Activated CD4-positive, alpha-beta T cell treated with anti-CD3 and anti-CD28 coated beads for 24 hours (primary cell): ENCODE measurements at places on chromosomes 3 and 15.

GRCh38 chr3:59237121-59237520 lies 187.3 kb upstream of the CFAP20DC start:
- no peak for DNase-seq

DNA sequence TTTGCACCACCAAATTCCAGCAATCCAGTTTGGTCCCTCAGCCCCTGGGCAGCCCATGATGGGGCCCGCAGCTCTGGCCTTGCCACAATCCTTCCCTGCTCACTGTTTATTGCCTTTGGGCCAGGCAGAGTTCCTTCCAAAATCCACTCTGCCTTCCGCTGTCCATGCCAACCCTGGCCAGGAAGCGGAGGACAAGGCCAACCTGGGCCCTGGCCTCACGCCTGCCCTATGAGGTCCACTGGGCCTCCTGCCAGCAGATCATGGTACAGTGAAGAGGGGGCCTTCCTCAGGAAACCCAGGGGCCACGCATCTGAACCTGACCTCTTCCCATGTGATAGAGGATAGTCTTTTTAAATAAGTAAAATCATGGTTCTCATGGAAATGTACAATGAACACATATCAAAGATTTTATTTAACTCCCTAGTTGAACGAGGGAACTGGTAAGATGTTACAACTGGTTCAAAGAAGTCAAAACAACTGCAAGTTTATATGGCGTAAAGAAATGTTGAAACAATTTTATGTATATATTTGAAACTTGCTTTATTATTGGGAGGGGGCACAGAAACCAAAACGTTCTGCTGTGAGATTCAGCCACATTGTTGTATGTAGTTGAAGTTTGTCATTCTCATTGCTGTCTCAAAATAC lies 95.8 kb upstream of the TNFAIP8L3 start:
- DNase-seq = no peak

DNA sequence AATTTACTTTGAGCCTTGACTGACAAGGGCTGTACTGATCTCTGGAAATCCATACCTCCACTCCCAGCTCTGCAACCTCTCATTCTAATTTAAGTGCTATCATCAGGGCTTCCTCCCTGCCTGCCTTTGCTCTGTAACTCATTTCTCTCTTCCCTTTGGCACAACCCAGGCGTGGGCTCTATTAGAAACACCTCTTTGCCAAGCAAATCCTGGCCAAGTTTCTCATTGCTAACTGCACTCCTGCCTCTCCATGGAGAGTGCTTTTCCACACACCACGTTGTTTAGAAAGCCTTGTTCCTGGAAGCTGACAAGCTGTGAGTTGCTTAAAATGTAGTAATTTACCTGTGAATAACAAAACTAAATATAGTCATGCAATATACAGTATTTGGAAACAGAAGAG lies 20.1 kb upstream of the FSTL1 start:
- no peak for DNase-seq

DNA sequence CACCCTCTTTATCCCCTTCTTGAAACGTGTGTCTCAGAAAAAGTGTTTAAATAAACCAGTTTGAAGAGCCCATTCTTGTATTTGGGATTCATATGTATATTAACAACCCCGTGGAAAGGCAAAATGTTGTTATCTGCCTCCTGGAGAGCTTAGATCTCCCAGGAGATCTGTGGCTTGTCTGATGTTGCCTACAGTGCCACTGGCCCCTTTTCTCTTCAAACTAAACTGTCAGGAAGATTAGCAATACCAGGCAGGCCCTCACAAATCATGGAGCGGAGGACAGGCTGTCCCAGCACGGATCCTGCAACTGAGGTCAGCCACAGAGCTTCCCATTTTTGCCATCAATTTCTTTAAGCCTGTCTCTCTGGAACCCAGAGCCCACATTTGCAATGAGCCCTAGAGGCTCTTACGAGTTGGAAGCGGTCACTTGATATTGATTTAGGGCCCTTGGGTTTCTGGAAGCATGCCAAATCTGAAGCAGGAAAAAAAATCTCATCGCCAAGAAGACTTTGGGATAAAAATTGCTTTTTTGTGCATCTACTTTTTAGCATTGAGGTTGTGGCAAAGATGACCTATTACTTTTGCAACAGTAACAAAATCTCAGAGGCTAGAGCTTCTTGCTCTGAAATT lies 234.1 kb downstream of the OPA1 start:
- no peak for DNase-seq

DNA sequence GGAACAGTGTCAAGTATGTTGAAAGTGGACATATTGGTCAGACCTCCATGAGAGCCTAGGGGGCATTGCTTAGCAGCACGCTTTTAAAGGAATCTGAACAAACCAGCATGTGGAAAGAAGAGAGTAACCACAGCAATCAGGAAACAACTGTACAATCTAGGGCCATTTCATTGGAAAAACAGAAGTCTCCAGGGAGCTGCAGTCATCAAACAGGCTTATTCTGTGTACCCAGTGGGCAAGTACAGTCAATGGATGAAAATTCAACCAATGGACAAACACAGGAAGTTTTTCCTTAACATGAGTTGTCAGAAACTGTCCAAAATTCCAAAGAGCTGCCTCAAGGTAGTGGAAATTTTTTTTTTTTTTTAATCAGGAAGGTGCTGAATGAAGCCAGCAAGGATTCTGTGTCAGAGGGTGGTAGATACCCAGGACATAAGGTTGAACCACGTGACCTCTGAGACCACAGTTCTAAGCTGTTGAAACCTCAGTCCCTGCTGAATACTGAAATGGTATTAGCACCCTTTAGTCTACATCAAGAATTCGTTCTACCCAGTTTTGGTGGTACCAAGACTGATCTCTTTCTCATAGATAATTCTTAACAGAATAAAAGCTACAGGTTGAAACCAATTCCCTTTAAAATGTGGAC lies 4.4 kb upstream of the DLG1 start:
- no peak for DNase-seq

GRCh38 chr15:76336254-76337058 lies at the start of gene ISL2:
Gene ISL2, plus strand, starts transcription at chr15:76336773. Its CDS starts 111 bp downstream, at chr15:76336884.
- peak; percentile 68 for DNase-seq

GRCh38 chr15:25787855-25788520 lies 75.1 kb downstream of the ATP10A start:
- DNase-seq = no peak

- DNase-seq = no peak
These were observed 103.0 kb downstream of the SUCNR1 start for GRCh38 chr3:151976211-151977050.

GRCh38 chr3:24828011-24828410 lies 333.4 kb upstream of the THRB start:
- no peak for DNase-seq

DNA sequence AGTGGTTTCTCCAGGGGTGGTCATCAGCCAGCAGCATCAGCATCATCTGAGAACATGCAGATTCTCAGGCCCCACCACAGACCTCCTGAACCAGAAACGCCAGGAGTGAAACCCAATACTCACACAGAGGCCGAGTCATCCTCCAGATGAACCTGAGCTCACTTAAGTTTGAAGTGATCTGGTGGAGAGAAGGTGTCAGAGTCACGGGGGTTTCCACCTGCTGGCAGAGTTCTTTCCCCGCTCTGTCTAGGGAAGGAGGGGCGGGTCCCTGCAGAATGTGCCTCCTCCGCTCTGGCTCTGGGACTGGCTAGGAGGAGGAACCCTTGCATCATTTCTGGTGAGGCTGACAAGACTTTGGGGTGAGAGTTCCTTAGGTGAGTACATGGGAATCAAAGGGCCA lies 13.3 kb upstream of the KIF23 start:
- no peak for DNase-seq

- no peak for DNase-seq
These were observed 29.5 kb downstream of the ACAD9 start for GRCh38 chr3:128908951-128909350.

DNA sequence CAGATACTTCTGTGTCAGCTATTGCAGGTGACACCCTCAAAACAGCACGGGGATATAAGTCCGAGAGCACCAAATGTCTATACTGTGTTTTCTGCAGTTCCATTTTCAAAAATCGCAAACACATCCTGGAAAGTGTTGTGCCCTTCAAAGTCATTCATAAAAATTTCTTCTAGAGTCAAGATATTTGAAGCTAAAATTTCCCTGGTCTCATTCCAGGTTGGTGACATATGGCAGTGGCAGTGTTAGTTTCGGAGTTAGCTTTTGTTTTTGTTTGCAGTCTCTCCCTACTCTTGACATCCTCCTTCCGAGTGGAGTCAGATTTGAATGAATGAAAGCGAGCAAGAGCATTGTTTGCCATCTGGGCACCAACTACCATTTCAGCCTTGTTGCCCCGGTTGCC lies 3.2 kb upstream of the FSIP1 start:
- no peak for DNase-seq

DNA sequence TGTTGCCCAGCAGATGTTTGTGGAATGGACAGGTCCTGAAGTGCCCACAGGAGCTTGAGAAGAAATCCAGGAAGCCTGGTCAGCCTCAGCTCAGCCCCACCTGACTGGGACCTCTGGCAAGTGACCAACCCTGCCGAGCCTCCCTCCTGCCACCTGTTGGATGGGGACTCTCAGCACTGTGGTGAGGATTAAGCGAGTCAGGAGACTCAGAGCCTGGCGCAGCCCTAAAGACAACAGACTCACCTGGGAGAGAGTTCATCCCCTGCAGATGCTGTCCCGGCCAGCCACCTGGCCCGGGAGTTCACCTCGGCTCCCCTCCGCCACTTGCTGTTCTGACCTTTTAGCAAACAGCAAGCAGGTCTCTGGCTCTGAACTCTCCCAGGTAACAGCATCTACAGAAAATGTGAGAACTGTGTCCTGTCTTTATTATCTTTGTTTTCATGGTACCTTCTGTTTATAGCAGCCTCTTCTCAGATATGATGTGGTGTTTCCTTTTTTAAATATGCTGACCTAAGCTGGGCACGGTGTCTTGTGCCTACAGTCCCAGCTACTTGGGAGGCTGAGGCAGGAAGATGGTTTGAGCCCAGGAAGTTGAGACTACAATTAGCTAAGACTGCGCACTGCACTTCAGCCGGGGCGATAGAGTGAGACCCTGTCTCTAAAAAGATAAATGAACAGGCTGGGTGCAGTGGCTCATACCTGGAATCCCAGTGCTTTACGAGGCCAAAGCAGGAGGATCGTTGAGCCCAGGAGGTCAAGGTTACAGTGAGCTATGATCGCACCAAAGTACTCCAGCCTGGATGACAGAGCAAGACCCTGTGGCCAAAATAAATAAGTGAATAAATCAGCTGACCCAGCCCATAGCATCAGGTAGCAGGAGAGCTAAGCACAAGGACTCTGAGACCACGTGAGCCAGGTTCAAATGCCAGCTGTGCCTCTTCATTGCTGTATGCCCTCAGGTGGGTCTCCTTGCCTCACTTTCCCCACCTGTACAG lies 32.4 kb upstream of the SLC6A6 start:
- DNase-seq = no peak

GRCh38 chr15:100171411-100171810 lies 170.4 kb downstream of the ADAMTS17 start:
- DNase-seq = no peak

DNA sequence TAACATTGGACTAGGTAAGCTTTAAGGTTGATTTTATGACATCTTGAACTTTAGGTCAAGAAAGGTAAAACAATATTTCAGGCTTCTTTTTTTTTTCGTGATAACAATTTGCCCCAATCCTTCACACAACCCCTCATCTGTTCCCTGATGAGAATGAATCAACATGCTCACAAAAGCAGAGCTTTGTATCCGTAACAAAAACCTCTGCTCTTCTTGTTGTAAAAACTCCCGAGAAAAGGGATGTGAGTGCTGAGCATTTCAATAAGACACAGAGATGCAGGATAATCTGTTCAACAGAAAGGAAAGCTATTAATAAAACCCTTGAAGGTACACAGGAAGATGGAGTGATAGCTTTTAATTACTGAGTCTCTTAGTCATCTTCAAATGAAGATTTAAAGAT lies 94.3 kb downstream of the RAD18 start:
- DNase-seq = no peak
